ENCODE measurements at places on chromosomes 4 and X. TPM values are rescaled to one million over a fixed set of nuclear protein-coding genes. Genes with fewer than 3 reads are reported as not detected.

DNA sequence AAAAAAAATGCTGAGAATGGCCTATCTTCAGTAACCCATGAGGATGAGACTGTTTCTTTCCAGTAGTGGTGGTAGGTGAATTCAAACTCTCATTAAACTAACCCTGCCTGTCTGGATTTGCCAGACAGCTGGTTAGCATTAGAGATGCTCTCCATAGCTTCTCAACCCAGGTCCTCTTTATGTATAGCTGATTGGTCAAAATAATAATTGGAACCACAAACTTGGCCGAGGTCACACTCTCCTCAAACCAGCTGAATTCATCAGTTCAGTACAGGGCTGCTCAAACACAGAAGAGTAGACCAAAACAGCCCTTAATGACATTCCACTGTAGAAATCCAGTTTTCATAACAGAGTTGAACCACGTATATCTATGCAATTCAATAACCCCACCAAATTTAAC, 85.3 kb downstream of the HCCS start:
- DNase-seq, result no peak

Gene IRS4
- total RNA-seq, result not detected

DNA sequence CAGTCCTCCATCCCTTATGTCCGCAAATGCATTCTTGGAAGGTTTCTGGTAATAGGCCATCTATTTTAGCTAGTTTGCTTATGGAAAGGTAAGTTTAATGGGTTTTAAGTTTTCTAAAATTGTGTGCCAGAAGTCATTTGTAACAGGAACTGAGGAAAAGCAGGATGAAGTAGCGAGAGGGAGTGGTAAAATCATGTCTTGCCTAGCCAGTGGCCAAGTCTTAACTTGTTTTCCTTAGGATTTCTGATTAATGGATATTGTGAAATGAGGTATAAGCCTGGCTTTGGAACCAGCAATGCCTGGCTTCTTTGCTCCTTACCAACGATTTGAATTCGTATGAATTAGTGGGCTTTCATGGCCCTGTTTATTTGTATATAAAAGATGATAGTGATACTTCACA, 7.3 kb downstream of the SEC24B start:
- peak; percentile 52 for DNase-seq

DNA sequence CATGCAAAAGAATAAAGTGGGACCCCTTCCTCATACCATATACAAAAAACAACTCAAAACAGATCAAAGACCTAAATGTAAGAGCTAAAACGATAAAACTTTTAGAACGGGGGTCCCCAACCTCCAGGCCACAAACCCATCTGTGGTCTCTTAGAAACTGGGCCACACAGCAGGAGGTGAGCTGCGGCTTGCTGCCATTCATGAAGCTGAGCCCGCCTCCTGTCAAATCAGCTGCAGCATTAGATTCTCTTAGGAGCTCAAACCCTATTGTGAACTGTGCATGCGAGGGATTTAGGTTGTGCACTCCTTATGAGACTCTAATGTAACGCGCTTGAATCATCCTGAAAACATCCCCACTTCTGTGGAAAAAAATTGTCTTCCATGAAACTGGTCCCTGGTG, 7.0 kb upstream of the GATA1 start:
- no peak for DNase-seq

- peak; percentile 68 for DNase-seq
Measured at GRCh38 chr4:41935652-41936021, 408 bp downstream of the TMEM33 start.

DNA sequence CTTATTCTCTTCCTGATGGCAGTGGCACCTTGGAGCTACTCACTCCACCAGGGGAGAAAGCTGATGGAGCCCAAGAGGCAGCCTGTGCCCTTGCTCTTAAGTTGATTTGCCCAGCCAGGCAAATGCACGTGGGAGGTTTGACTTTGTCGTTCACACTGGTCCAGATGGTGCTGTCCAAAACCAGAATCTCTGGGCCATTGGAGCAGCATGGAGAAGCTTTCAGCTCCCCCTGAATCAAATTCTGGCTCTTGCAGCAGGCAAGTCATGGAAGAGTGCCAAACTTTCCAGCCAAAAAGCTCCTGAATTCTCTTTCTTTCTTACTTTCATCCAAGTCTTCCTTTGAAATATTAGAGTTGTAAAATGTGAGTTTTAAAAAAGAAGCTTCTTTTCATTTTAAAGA, 970.4 kb downstream of the RPA4 start:
- peak; percentile 30 for DNase-seq

GRCh38 chr4:32826169-32826568, 2106.0 kb downstream of the PCDH7 start:
- no peak for DNase-seq
